ENCODE measurements at places on chromosomes 2 and 18. TPM values are rescaled to one million over a fixed set of nuclear protein-coding genes. Genes with fewer than 3 reads are reported as not detected.

The BCL11A gene
- 17.4 TPM for total RNA-seq

The MAPK4 gene
- 6.8 TPM for total RNA-seq

The SLC11A1 gene
- total RNA-seq = 18.9 TPM

The CTNNA2 gene
- total RNA-seq = 8.6 TPM

The OSR1 gene
- total RNA-seq = 33.0 TPM

The LYG2 gene
- not detected for total RNA-seq

The METTL5 gene
- 68.8 TPM for total RNA-seq

DNA sequence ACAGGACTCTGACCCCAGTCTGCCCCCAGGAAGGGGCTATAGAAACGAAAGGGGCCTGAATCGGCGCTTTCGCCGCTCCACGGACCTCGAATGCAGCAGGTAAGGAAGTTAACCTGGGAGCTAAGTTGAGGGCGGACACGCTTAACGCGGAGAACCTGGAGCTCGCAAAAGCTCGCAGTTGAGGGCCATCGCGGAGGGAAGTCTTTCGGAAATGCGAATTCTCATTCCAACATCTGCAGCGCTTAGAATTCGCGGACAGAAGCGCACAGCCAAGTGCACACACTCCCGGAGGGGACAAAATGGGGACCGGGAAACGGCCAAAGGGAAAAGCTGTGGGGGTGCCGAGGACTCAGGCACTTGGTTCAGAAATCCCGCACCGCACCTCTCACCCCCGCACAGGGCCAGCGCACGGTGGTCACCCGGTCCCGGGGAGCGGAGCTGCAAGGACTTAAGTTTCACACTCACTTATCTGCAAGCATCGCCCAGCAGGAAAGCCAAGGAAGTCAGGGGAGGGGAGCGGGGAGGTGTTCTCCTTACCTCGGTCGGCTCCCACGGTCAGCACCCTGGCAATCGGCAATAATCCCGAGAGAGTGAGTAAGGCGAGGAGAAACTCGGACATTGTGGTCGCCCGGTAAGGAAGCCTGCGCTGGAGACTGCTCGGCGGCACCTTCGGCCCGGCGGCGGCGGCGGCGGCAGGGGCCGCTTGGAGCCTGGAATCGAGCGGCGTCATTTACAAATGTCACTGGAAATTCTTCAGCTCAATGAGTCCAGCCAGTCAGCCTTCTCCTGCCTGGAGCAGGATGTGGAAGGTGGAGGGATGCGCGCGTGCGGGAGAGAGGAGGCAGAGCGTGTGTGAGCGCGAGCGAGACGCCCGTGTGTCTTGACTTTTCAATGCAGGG, 456 bp downstream of the LRP1B start:
- no peaks in the 10 kb centered on the region for H3K36me3 ChIP-seq
- H3K4me1 ChIP-seq = no peaks in the 10 kb centered on the region
- peak overlapping the region; percentile 51 for H3K4me3 ChIP-seq
- H3K27ac ChIP-seq = peak overlapping the region; percentile 11

- H3K4me1 ChIP-seq = peaks cover 6% of the 10 kb centered on the region
- H3K27me3 ChIP-seq = no peaks in the 10 kb centered on the region
- H3K4me3 ChIP-seq = no peak overlapping the region
- H3K36me3 ChIP-seq = no peaks in the 10 kb centered on the region
These were observed 17.9 kb upstream of the PTPN4 start for GRCh38 chr2:119741868-119742267.

- DNase-seq = no peak
- H3K27ac ChIP-seq = no peak overlapping the region
- H3K4me1 ChIP-seq = no peaks in the 10 kb centered on the region
- H3K36me3 ChIP-seq = no peaks in the 10 kb centered on the region
- no peak overlapping the region for H3K4me3 ChIP-seq
- H3K27me3 ChIP-seq = no peaks in the 10 kb centered on the region
These were observed 170.3 kb upstream of the PXDN start for GRCh38 chr2:1914541-1915165.

GRCh38 chr2:84144345-84144744, 314.7 kb downstream of the SUCLG1 start:
- no peaks in the 10 kb centered on the region for H3K27me3 ChIP-seq
- no peak overlapping the region for H3K27ac ChIP-seq
- no peak overlapping the region for H3K4me3 ChIP-seq
- no peaks in the 10 kb centered on the region for H3K4me1 ChIP-seq

DNA sequence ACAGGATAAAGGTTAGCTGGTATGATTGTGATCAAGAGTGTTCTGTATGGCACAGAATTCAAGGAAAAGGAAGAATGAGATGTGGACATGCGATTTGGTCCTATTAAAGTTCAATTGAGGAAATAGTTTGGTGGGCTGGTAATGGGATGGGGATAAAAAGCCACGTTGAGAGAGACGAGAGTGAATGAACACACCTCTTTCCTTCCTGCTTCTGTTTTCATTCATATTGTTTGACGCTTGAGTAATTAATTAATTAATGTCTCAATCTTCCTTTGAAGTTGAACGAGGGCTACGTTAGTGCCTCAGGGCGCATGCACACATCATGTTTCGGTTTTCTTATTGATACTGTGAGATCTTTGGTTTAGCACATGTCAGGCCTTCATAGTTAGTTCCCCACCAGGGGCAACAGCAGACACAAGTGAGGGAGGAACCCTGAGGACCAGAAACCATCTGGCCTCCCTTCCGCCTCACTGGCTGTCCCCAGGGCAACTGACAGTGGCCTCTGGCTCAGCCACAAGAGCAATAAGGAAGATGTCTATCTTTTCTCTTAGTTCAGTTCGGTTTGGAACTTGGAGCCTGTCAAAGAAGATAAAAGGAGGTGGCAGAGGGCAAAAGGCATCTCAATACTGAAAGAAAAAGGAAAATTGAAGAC, 116.0 kb downstream of the LIPG start:
- no peaks in the 10 kb centered on the region for H3K27me3 ChIP-seq
- H3K4me3 ChIP-seq = no peak overlapping the region
- H3K4me1 ChIP-seq = no peaks in the 10 kb centered on the region
- no peaks in the 10 kb centered on the region for H3K36me3 ChIP-seq

DNA sequence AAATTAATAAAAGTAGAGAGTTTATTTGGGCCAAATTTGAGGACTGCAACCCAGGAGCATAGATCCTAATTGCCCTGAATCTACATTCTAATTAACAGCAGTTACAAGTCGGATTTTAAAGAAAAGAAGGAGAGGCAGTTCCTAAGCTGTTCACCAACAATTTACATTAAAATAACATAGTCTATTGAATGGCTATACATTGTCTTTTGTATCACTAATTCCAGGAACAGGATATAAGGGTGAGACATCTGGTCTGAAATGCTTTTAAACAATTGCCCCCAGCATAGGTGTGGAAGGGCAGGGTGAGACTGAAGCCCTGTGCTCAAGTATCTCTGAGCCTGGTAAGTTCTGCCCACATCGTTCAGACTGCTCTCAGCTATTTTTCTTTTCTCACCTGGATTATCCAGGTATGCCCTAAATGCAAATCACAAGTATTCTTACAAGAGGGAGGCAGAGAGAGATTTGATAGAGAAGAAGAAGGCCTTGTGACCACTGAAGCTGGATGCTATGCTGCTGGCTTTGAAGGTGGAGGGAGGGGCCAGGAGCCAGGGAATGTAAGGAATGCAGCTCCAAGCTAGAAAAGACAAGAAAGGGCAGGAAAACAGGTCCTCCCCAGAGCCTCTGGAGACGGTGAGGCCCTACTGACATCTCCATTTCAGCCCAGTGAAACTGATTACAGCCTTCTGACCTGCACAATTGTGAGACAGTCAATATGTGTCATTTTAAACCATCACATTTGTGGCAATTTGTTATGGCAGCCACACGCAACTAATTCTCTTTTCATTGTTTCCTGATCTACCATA, 189.4 kb upstream of the ARL4C start:
- H3K4me1 ChIP-seq = peaks cover 12% of the 10 kb centered on the region
- H3K36me3 ChIP-seq = no peaks in the 10 kb centered on the region
- H3K27me3 ChIP-seq = no peaks in the 10 kb centered on the region

DNA sequence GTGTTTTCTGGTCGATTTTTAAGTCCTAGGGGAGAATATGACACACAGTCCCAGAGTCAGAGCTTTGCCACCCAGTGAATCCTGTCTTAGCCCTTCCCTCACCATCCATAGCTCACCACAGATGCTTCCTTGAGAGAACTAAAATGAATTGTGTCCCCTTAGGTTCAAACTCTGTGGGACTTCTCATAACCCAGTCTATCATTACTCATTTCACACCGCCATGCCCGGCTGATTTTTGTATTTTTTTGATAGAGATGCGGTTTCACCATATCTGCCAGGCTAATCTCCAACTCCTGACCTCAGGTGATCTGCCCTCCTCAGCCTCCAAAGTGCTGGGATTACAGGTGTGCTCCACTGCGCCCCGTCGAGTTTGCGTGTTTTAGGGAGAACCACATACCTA, 66.8 kb downstream of the REL start:
- no peak overlapping the region for H3K4me3 ChIP-seq
- H3K36me3 ChIP-seq = no peaks in the 10 kb centered on the region
- H3K27ac ChIP-seq = no peak overlapping the region
- no peaks in the 10 kb centered on the region for H3K27me3 ChIP-seq
- DNase-seq = no peak
- H3K4me1 ChIP-seq = no peaks in the 10 kb centered on the region

- H3K27me3 ChIP-seq = no peaks in the 10 kb centered on the region
- DNase-seq = no peak
- H3K36me3 ChIP-seq = no peaks in the 10 kb centered on the region
- H3K4me3 ChIP-seq = no peak overlapping the region
These were observed 777.6 kb upstream of the SOX11 start for GRCh38 chr2:4914551-4914950.

DNA sequence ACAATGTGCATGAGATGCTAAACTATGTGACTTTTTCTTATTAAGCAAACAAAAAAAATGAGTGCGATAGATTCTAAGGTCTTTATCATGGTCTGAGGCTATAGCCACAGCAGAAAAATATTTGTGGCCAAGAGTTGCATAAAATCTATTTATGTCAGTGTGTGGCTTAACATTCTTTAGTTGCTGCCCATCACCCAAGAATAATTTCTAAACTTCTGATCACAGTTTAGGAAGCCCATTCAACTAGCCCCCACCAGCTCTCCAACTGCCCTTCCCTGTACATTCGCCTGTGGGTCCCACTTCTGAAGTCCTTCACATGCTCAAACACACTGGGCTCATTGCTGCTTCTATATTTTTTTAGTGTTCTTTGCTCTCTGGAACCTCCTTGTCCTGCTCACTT, 107.1 kb downstream of the CTNNA2 start:
- no peaks in the 10 kb centered on the region for H3K36me3 ChIP-seq
- H3K4me1 ChIP-seq = no peaks in the 10 kb centered on the region
- H3K27me3 ChIP-seq = no peaks in the 10 kb centered on the region
- no peak overlapping the region for H3K27ac ChIP-seq
- no peak overlapping the region for H3K4me3 ChIP-seq

GRCh38 chr2:64120928-64121327, 23.3 kb downstream of the PELI1 start:
- no peaks in the 10 kb centered on the region for H3K36me3 ChIP-seq
- H3K27ac ChIP-seq = peak overlapping the region; percentile 6
- H3K4me1 ChIP-seq = peaks cover 43% of the 10 kb centered on the region
- DNase-seq = no peak

- DNase-seq = no peak
- H3K27ac ChIP-seq = no peak overlapping the region
- no peak overlapping the region for H3K4me3 ChIP-seq
- H3K4me1 ChIP-seq = peaks cover 11% of the 10 kb centered on the region
These were observed 68.3 kb downstream of the TMEFF2 start for GRCh38 chr2:192126426-192126825.

- DNase-seq = no peak
- H3K4me1 ChIP-seq = peaks cover 11% of the 10 kb centered on the region
- peak overlapping the region; percentile 48 for H3K27ac ChIP-seq
- no peaks in the 10 kb centered on the region for H3K27me3 ChIP-seq
These were observed 543.4 kb downstream of the IRS1 start for GRCh38 chr2:226256237-226256636.

DNA sequence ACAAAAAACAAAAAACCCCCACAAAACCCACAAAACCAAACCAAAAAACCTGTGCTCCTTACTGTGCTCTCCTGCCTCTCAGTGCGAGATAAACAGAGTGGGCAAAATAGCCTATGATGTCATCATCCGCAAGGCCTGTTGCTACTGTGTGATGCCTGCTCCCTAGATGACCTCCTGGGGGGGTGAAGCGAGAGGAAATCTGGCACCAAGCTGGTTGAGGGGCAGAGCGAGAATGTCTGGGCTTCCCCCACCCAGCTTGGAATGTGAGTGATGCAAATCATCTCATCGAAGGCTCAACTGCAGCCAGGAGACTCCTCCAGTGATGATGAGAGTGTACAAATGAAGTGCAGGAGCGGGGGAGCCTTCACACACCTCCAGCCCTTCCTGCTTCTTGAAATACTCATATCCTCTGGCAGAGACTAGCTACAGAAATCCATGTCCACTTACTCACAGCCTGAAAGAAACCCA, 57.7 kb upstream of the MAP4K3 start:
- no peak overlapping the region for H3K4me3 ChIP-seq
- H3K36me3 ChIP-seq = no peaks in the 10 kb centered on the region
- H3K27ac ChIP-seq = peak overlapping the region; percentile 58
- no peak for DNase-seq
- peaks cover 34% of the 10 kb centered on the region for H3K4me1 ChIP-seq

- H3K36me3 ChIP-seq = no peaks in the 10 kb centered on the region
- H3K27ac ChIP-seq = peak overlapping the region; percentile 70
- no peaks in the 10 kb centered on the region for H3K4me1 ChIP-seq
- no peak for DNase-seq
- no peaks in the 10 kb centered on the region for H3K27me3 ChIP-seq
- H3K4me3 ChIP-seq = peak overlapping the region; percentile 66
These were observed 458 bp downstream of the B4GALT6 start for GRCh38 chr18:31683968-31684278.

- H3K27me3 ChIP-seq = no peaks in the 10 kb centered on the region
- no peaks in the 10 kb centered on the region for H3K36me3 ChIP-seq
- no peak for DNase-seq
- H3K27ac ChIP-seq = peak overlapping the region; percentile 1
- no peaks in the 10 kb centered on the region for H3K4me1 ChIP-seq
These were observed 35.4 kb downstream of the B4GALT6 start for GRCh38 chr18:31648966-31649429.

DNA sequence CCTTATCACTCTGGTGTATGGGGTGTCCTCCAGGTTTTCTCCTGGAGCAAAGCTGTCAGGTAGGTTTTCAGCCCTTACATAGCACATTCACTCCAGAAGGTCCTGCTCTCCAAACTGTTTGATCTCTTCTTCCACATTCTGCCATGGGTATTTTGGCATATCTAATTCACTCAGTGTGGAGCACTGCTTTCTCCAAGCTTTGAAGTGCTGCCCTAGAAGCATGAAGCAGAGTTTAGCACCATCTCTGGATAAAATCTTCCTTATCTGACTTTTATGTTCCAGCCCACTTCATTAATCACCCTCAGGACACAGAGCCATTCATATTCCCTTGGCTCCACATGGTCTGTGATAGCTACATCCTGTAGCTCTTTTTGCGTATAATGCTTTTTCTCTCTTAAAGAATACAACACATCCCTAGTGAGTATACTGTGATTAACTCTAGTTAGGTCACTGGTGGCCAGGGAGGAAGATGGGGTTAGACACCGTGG, 56.7 kb upstream of the ARHGAP28 start:
- no peaks in the 10 kb centered on the region for H3K27me3 ChIP-seq
- DNase-seq = no peak
- H3K4me1 ChIP-seq = no peaks in the 10 kb centered on the region
- no peak overlapping the region for H3K27ac ChIP-seq
- no peak overlapping the region for H3K4me3 ChIP-seq

- H3K27ac ChIP-seq = no peak overlapping the region
- H3K4me3 ChIP-seq = no peak overlapping the region
- H3K36me3 ChIP-seq = no peaks in the 10 kb centered on the region
- no peaks in the 10 kb centered on the region for H3K27me3 ChIP-seq
These were observed 262.4 kb downstream of the NBAS start for GRCh38 chr2:15298770-15299169.
